ENCODE measurements at places on chromosomes 1 and 21.

DNA sequence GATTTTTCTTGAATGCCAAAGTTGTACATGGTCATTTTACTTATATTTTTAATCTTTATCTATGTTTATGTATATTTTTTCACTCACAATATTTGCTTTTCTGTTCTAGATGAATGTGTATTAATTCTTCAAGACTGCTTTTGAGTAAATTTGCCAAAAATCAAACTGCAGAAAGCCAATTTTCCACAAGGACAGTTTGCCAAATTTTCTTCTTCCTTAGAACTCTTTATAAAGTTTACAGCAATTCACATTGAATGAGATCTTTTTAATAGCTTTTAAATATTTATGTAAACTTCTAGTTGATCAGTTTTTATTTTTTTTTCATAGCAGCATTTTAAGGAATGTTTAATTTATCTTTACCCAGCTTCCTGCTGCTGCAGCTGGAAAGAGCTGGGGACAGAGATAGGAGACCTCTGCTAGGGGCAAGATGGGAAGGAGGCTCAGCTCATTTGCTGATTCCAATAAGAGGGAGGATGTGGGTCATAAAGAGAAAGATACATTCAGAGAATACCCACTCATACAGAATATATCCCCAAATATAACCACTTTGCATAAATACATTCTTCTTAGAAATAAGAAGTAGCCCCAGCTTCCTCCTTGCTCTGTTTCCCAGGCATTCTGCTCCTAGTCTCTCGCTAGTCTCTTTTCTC is 93.0 kb downstream of the ODF2L start:
- DNase-seq, result no peak

- no peak for DNase-seq
Observed at GRCh38 chr1:93542398-93542797, 94.5 kb downstream of the FNBP1L start.

DNA sequence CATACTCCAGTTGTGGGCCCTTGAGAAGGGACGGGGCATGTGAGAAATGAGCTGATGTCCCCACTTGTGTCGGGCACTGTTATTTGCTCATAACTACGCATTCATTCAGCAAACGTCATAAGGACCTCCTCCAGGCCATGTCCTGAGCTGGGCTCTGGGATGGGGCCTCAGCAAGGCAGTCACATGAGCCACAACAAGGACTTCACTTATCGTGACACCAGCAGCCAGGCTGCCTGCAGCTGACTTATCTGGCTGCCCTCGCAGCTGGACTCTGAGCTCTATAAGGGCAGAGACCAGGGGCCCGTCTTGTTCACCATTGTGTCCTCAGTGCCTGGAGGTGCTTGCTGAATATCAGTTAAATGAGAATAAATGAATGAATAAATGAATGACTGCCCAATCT is 37.5 kb upstream of the GRIK3 start:
- DNase-seq, result no peak

GRCh38 chr1:183188240-183188639 is 2.2 kb downstream of the LAMC2 start:
- no peak for DNase-seq

DNA sequence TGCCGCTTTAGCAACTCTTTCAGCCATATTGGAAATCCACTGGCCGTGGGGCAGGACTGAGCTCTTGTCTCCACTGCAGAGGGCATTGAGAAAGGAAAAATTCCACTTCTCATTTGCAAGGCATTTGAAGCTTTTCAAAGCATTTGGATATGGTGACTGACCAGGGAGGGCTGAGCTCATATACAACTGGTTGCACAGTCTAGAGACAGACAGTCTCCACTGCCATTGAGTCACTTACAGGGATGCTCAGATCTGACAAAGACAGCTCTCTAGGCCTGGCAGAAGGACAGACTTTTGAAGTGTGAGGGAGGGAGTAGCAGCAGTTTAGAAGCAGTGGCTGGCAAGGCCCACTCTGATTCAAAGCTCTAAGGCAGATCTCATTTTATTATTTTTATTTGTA is 24.2 kb downstream of the NCF2 start:
- no peak for DNase-seq

GRCh38 chr1:205304695-205305070 is 16.9 kb downstream of the NUAK2 start:
- DNase-seq, result no peak

DNA sequence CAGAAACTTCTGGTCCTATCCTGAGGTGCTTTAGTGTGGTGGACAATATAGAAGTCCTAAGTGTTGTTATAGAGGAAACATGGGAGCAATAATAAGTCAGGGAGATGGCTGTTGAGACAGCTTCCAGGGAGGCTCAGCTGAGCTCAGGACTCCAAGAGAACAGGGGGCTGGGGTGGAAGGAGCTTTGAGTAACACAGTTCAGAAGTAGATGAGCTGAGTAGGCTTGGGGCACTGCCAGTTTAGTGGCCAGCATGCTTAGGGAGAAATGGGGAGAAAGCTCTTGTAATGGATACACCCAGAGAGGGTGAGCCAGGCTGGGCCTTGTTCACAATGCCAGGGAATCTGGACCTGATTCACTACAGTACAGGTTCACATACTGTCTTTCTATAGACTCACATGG is 201.6 kb downstream of the DAB1 start:
- no peak for DNase-seq

DNA sequence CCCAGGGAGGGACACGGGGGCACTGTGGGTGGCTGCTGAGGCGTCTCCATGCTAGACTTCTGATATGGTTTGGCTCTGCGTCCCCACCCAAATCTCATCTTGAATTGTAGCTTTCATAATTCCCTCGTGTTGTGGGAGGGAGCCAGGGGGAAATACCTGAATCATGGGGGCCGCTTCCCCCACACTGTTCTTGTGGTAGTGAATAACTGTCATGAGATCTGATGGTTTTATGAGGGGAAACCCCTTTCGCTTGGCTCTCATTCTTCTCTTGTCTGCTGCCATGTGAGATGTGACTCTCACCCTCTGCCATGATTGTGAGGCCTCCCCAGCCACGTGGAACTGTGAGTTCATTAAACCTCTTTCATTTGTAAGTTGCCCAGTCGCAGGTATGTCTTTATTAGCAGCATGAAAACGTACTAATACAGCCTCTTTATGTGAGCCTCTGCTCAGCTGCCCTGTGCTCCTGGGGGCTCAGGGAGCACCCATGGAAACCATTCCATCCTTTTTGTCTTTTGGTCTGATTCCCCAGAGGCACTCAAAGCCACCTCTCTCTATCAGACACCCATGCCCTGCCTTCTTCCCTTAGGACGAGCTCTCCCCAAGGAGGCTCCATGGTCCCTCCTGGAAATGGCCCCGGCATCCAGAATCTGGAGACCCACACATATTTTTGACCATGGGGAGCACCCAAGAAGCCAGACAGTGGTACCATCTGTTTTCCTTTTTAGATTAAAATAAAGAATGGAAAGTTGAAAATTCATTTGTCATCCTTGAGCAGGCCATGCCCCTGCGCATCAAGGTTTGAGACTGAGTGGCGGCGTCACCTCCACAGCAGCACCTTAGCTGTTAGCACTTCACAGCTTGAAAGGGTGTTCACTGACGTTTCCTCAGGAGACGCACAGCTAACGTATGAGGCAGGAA is 65.9 kb upstream of the FAM20B start:
- DNase-seq, result no peak

DNA sequence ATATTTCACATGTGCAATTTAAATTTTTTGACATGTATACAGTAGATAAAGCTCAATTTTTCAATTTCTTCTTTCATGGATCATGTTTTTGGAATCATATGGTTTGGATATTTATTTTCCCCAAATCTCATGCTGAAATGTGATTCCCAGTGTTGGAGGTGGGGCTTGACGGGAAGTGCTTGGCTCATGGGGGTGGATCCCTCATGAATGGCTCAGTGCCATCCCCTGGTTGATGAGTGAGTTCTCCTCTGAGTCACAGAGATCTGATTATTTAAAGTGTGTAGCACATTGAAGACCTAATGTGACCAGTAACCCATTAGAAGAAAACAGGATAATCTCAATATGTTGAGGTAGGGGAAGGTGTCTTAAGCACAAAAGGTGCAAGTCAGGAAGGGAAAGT is 9.1 kb upstream of the IFI16 start:
- no peak for DNase-seq

DNA sequence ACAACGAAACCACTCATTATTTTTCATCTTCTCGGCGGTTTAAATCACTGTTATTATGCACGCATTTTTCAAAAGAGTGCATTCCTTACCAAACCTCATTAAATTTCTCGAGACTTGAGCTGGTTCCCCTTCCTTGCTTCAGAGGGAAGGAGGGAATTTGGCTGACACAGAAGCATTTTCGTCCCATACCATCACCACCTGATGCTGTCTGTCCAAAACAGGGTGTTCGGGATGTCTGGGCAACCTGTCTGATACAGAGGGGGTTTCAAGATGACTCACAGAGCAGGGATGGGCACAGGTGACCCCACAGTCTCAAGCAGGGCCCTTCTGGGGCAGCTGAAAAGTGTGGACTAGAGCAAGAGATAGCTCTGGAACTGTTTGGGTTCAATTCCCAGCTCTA is 12.3 kb upstream of the RCC2 start:
- DNase-seq, result no peak

DNA sequence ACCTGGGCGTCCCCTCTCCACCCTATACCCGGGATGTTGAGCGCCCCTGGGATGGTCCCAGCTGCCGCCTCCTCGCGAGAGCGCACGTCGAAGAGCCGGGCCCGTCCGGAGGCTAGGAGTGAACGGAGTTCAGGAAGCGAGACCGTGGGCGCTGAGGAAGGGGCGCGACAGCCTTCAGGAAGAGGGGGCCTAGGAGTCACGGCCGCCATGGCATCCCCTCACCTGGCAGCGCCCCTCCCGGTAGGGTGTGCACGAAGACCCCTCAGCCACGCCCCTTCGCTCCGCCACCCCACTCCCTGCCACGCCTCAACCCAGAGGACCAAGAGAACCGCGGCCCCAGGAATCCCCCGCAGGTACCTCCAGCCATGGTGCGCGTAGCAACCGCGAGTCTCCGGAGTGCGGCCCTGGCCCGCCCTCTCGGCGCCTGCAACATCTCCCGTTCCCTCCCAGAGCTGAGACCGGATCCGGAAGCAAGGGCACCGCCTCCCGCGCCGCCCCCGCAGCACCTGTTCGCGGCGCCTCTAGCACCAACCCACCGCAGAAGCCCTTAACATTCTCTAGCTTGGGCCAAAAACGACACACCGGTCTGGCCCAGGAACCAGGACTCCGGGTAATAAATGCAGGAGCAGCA is at the start of gene TSTD1:
TSS of gene TSTD1 (minus strand) at position 442 of the 631 bp plus-strand sequence. CDS start at position 367, 75 bp downstream.
- DNase-seq, result peak; percentile 84

- DNase-seq, result no peak
Observed at GRCh38 chr1:240255922-240256321, 164.2 kb downstream of the FMN2 start.

GRCh38 chr21:45513003-45513717 is 29.1 kb downstream of the SLC19A1 start:
- DNase-seq, result no peak

DNA sequence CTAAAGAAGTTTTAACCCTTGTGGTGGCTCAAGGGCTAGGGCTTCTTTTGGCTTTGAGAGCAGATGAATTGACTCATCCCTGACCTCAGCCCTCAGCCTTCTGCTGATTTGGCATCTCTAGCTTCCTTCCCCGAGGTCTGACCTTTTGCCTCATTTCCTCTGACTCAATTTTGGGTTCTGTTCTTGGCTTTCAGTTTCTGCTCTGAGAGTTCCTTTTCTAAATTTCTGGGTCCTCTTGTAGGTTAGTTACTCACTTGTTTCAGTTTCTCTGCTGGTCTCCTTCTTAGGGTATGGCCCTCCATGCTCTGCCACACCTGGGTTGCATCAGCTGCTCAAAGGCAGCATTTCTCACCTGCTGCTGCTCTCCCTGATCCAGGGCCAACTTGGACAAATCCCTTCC is 19.4 kb downstream of the PDE4B start:
- DNase-seq, result no peak

DNA sequence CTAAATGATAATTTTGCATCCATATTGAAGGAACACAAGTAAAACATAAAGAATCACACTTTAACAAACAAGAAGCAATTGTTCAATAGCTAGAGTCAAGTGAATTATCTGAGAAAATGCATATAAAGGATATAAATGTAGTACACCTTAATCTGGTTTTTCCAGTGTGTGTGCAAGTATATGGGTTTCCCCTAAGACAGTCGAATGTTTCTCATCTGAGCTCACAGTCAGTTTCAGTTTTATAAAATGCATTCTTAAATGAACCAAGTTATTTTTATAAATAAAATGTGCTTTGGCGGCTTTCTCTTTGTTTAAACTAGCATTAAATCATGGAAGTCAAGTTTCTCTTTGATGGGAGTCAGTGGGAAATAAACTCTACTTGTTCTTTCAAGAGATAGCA is 125.9 kb downstream of the PTPRC start:
- DNase-seq, result no peak

DNA sequence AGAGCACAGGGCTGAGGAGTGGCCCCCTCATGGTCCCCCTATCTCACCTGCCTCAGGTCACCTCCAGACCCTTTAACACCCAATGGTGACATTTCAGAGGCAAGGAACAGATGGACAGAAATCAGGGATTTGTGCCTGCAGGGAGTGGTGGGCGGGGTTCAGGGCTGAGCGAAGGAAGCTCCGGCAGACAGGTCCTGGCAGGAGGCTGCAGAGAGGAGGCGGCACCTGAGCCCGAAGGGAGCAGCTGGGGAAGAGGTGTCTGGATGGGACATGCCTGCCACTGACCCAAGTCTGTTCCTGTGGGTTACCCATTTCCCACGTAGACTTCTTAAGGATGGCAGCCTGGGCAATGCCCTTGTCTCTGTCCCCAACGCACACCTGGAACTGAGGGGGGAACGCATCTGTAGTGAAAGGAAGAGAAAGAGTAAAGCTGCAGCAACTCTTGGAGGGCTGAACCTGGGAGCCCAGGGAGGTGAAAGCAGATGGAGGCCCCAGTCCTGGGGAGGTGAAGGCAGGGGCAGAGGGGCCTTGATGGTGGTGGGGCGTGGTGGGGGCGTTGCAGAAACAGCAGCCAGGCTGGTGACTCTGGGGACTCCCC is 61.6 kb upstream of the ADARB1 start:
- DNase-seq, result no peak

DNA sequence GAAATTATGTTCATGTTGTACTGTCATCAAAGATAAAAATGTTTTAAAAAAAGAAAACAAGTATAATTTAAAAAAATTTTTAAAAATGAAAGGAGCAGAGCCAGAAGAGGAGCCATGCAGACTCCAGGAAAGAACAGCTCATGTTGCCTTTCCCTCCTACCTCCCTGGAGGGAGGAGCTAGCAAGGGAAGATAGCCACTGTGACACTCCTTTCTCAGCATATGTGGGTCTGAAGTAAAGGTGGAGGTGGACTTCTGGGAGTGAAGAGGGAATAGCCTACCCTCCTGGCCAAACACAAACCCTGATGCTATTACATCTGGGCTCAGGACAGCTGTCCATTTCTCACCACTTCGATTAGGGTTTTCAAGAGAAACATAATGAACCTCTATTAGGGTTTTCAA is 54.2 kb downstream of the SLC2A1 start:
- DNase-seq, result no peak

- no peak for DNase-seq
Observed at GRCh38 chr1:48563021-48563420, 91.0 kb upstream of the SPATA6 start.

DNA sequence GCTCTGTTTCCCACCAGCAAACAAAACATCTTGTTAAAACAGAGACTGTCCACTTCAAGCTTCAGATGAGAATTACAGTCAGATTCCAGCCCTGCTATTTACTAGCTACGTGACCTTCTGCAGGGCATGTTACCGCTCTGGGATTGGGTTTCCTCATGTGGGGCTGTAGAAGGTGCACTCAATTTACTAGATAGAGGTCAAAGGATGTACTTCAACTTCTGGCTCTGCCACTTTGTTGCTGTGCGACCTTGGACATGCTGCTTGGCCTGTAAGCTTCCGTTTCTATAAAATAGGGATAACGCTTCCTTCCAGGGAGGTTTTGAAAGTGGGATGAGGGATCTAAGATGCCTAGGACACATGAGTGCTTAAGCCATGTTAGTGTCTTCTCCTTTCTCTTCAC is 46.0 kb upstream of the LRIG2 start:
- DNase-seq, result no peak

Measured in T-cell (primary cell).